Right kidney (tissue), 9 donors: ENCODE measurements at places on chromosomes 6 and 20.

DNA sequence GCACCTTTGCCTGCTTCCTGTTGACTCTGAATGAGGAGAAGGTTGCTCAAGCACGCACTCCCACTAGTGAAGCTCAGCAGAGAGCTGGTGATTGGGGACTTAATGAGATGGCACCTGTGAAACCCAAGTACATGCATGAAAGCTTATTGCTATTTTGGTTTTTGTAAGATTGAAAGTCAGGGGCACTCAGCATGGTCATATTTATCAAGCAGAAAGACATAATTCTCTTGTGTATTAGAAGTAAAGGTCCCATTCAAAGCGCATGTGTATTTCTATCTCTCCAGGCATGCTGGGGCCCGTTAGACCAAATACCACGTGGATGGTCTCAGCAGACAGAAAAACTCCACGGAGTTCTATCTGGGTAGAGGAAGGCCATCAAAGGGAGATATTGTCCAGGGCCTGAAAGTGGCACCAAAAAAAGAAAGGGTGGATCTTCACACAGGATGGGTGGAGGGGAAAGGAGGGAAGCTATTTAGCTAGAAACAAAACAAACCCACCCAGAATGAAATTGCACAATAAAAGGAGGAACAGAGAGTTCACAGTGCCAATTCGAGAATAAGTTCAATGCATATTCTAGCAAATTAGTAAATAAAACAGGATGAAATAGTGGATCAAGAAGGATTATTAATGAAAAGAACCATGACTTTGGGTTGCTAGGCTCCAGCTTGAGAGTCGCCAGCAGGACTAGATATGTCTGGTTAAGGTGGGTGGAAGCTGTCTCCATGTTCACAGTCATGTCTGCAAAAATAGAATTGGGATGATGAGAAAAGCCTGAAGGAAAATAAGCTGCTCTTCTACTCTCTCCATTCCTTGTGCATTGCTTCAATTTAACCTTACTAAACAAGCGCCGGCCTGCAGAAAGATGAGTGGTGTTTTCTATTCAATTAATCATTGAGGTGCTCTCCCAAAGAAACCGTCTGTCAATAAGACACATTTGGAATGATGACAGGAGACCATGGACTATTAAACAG is 224.9 kb upstream of the DTNBP1 start:
- no peak for DNase-seq

GRCh38 chr6:170201361-170201760 is 89.5 kb downstream of the DLL1 start:
- no peak for DNase-seq

DNA sequence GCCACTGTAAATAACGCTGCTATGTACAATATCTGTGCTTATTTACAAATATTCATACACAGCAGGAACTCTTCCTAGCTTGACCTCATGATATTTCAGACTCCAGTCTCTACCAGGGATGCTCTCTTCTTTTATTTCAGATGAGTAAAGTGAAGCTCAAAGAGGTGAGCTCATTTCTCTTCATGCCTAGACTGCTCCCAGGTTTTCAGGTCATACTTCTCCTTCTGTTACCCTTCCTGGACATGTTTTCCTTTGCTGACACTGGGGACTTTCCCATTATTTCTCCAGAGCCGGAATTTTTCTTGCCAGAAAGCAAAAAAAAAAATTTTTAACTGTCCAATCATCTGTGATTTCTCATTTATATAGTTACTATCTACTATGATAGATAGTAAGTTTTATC is 147.2 kb upstream of the DST start:
- DNase-seq = no peak

DNA sequence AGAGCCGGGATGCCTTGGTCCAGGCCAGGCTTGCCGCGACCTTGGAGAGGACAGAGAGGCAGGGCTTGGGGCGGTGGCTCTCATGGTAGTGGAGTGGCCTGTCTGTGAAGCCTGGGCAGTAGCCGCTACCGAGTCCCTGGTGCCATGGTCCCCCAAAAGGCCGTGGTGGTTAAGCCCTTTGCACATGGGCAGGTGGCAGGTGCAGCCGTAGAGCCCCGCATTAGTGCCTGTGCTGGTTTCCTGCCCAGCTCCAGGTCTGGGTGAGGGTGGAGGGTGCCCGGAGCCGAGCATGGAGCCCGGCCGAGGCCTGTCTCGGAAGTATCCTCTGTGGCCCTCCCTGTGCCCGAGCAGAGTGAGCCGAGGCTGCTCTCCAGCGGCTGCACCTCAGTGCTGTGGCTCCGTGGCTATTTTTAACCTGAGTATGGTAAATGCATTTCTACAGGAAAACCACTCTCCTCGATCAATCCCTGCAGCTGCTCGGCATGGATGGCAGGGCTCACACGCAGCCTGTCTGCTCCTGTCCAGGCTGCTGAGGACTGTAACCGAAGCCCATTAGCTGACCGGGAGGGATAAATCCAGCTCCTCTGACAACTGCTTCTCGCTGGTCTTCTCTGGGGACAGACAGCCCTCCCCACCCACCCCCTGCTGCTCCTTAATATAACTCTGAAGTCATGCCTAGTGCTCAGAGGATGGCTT is 36.3 kb upstream of the GATA5 start:
- no peak for DNase-seq

DNA sequence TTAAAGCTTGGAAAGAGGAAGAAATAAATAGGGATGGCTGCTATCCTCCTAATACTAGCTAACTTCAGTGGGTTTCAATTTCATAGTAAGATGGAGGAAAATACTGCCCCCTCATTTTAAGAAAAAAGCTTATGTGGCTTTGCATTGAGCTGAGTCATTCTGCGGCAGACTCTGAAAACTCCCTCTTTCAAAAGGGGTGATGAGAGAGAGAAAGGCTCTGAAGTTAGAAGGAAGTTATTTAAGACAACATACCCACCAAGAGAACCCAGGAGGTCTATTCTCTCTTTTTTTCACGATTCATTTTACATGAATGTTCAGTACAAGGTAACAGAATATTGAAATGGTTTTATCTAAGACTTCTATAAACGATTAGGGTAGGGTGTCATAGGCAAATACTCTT is 4.5 kb downstream of the PRDM13 start:
- DNase-seq = no peak

- DNase-seq = no peak
Measured at GRCh38 chr20:31559704-31560093, 45.4 kb upstream of the ID1 start.

- DNase-seq = no peak
Measured at GRCh38 chr6:14228571-14228970, 111.0 kb downstream of the CD83 start.

DNA sequence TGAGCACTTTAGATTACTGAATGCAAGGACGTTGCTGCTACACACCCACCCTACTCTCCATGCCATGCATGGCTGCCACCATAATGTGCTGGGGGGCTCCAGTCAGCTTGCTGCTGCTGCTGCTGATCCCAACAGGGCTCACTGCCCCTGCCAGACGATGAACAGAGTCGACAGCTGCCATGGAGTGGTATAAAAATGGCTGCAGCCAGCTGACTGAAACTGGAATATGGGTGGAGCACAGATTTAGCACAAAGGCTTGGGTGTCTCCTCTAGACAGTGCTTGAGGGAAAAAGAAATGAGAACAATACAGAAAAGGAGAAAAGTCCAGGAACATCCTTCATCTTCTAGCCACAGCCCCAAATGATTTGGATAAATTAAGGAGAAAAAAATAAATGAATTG is 150.7 kb downstream of the PDSS2 start:
- DNase-seq = no peak

- DNase-seq = no peak
Measured at GRCh38 chr20:56259948-56260347, 11.4 kb downstream of the MC3R start.

DNA sequence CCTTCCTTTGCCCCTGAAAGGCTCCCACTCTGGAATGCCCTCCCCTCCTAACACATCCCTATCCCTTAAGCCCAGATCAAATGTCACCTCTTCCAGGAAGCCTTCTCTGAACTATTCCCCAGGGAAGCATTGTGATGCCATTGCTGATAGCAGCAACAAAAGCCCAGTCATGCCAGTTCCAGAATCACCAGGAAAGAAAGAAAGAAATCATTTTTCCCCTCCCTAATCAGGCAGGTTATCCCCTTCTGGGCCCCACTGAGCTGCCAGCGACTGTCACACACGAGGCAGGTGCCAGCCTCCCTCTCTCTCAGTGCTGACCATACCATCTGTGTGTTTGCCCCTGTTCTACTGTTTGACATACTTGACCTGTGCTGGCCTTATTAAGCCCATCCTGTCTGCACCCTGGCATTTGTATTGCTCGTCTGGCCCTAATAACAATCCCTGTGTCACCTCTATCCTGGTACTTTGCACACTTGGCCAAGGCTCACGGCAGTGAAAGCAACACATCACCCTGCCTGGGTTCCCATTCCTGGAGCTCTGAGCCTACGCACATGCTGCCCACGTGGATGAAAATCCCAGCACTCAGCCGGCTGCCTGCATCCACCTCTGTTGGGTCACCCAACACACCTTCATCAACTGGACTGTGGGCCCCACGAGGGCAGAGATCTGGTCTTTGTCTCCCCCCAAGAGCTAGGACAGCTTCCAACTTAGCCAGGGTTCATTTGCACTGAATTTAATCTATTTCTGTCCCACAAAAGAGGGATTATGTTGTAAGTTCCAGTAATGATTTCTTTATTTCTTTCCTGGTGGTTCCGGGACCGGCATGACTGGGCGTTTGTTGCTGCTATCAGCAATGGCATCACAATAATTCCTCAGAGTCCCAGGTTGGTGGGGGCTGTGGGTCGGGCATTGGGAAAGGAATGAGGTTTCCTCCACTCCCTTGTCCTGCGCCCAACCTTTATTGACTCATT is 5.3 kb upstream of the BPIFB1 start:
- no peak for DNase-seq

GRCh38 chr6:3228771-3229565 is 1.5 kb upstream of the TUBB2B start:
- DNase-seq = peak; percentile 84

DNA sequence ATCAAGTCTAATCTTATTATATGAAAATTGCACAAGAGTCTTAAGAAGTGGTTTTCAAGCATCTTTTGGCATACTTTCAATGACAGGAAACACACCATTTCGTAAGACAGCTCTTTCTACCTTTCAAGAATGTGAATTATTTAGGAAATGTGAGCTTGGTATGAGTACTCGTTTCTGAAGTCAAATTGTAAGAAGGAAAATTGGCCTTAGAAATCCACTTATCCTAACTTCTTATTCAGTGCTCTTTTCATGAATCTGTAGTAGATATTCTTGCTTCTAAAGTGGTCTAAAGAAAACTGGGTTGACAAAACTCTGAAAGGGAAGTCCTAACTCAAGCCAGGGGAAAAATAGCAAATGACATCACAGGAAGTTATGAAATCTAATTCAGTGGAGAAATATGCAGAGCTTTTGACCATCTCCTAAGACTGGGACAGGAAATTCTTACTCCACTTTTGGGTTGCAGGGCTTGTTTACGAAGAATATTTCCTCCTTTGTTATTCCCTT is 38.5 kb upstream of the OGFRL1 start:
- no peak for DNase-seq

- DNase-seq = no peak
Measured at GRCh38 chr20:13412806-13413445, 191.9 kb downstream of the ISM1 start.

DNA sequence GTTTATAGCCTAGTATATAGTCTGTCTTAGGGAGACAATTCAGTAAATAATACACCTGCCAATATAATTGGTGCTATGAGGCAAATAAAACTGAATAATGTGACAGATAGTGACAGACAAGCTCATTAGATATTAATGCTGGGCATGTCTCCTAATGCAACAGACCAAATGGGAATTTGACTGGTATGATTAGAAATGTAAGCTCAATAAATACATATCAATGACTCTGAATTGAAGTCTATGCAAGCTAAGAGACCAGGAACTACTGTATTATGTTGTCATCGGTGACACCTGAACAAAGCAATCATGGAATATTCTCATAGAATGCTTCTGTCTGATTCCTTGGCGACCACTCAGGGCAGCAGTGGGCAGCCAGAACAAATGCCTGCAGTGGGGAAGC is 2.5 kb upstream of the SNX3 start:
- DNase-seq = no peak

- no peak for DNase-seq
Measured at GRCh38 chr6:12007887-12008286, 4.2 kb upstream of the HIVEP1 start.

DNA sequence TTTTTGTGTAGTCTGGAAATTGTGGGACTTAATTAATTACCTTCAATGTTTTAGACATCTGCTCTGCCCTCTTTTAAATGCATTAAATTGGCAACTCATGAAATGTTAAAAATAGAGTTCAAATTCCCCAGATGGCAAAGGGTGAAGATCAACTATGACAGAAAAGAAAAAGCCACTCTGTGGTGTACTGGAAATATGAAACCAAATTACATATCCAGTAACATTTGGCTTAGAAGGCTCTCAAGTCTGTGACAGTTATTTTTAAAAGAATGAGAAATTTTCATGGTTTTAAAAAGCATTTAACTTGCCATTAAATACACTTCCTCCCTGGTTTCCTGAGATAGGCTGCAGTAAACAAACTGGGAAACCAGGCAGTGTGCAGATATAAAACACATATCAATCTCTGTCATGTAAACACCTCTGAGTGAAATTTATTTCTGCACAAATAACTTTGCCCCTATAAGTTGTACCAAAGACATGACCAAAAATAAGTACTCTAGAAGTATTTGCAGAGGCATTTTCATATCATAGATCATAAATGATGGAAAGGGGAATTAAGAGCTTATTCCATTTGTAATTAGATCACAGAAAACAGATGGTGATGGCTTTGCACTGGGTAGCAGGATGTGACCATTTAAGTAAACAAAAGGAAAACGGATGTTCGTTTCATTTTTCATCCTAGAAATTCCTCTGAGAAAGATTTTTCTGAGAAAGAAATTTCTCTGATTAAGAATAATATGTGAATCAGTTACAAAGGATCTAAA is 360.1 kb downstream of the SAMD5 start:
- DNase-seq = no peak

DNA sequence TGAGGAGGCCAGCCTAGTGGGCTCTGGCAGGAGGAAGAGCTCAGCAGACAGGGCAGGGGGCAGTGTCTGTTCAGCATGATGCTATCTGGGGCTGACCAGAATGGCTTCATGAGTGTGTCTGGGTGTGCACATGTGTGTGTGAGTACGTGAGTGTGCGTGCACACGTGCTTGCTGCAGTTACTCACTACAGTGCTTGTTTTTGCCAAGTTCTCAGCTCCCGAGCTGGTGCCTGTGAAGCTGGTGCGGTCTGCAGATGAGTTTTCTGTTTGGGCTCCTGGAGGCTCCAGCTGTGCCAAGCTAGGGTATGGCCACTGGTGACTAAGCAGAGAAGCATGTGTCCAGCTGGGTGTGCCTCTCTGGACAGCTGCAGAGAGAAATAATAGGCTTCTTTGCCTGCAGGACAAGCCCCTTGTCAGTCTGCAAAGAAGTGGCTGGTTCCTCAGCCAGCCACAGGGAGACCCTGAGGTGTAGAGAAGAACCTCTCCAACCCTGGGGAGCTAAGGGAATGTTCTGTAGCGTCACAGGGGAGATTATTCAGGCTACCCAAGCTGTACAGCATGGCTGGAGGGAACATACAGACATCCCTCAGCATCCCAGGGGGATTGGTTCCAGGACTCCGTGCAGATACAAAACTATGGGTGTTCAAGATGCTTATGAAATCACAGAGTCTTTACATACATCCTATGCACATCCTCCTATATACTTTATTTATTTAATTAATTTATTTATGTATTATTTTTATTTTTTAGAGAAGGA is 40.2 kb upstream of the FAM50B start:
- DNase-seq = no peak

GRCh38 chr6:160274871-160275510 is 16.4 kb upstream of the SLC22A2 start:
- DNase-seq = no peak

- DNase-seq = peak; percentile 7
Measured at GRCh38 chr6:27650620-27651370, 177.9 kb upstream of the ZNF184 start.

GRCh38 chr6:109493865-109494264 is 10.8 kb upstream of the ZBTB24 start:
- no peak for DNase-seq
